Esophagus squamous epithelium (tissue), 5 donors: ENCODE measurements at places on chromosomes 5 and 9. TPM values are rescaled to one million over a fixed set of nuclear protein-coding genes. Genes with fewer than 3 reads are reported as not detected.

- no peak for DNase-seq
Observed at GRCh38 chr9:113624721-113625120, 161.2 kb downstream of the RGS3 start.

GRCh38 chr5:40687321-40687720 lies 7.6 kb downstream of the PTGER4 start:
- no peak for DNase-seq

The SPATA31A3 gene
- total RNA-seq, result not detected

DNA sequence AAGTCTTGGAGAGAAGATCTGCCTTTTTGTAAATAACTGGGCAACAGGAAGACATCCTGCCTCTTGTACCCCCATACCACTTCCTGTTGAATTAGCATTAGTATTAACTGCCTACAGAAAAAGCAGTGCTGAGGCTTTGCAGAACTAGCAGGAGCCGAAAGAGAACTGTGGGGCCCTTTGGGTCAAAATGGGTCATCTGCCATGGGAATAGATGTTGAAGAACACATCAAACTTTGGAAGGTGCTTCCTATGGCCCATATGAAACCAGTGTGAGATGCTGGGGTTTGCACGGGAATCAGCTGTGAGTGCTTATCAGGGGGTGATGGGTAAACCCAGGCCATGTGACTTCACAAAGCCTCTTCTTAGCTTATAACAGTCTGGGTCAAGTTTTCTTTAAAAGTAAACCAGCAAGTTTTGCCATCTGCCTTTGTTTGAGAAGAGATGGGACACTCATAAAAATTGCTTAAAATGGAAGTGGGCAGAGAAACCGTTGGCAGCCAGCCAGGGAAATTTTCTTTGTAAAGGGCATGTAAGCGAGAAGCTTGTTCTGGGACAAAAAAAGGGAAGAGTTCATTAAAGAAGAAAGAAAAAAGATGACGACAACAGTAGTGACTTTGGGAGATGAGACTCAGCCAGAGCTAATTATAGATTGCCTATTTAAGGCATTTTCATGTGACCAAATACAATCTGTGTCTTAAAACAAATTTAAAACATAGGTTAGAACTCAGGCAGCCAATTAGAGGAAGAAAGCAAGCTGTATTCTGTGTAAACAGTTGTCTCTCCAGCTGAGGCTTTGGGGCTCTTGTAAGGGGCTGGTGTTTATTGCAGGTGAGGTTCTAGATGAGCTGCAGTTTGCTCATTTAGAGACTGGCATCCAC lies 4.4 kb downstream of the SLC25A25 start:
- DNase-seq, result no peak

DNA sequence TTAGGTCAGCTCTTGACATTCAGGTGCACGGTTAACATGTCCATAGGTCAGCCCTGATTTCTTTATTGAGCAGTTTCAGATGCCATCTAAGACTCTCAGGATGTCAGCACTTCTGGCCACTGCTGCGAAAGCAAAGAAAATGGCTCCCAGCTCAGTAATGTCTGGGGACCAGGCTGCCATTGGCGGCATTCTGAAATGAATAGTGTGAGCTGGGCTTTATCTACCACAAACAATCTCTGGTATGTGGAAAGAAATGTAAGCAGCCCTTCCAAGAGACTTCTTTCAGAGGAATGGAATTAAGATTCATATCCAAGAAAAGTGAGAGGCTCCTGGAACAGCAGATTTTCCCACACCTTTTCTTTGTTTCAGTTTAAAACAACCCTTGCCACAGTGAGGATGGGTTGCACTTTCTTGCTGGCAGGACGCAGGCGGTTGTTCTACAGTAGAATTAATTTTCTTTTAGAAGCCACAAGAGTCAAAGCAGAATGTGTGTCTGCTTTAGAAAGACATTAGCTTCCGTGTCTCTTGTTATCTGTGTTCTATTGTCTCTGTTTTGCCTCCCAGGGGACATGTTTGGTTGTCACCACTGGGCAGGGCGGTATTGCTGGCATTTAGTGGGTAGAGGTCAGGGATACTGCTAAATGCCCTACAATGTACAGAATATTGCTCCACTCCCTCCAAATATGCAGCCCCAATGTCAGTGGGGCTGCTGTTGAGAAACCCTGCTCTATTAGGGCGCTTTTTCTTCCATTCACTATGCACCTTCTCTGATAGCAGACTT lies 149.9 kb upstream of the ANKH start:
- no peak for DNase-seq

- DNase-seq, result no peak
Observed at GRCh38 chr9:70061776-70062175, 18.1 kb downstream of the MAMDC2 start.

DNA sequence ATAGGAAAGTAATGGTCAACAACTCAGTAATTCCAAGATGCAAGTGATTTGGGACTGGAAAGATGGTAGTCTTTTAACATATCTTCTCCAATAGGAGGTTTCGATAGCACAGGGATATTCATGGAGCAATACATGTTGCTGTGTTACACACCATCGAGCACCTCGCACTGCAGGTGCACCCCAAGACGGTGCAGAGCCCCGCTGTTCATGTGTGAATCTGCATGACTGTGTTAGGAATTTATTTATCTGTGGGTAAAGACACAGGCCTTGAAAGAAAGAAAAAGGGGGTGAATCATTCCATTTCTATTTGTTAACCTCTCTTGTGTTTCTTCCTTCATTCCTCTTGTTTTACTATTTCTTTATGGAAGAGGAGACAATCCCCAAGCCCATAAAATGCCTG lies 217.1 kb downstream of the EBF1 start:
- DNase-seq, result no peak

DNA sequence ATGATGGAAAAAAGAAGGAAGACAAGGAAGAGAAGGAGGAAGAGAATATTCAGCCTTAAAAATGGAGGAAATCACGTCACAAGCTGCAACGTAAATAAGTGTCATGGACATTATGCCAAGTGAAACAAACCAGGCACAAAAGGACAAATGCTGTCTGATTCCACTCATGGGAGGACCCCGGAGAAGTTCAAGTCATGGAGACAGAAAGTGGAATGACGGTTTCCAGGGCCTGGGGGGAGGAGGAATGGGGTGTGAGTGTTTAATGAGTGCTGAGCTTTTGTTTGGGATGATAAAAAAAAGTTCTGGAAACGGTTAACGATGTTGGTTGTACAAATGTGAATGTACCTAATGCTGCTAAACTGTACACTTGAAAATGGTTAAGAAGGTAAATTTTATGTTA lies 439.5 kb downstream of the GADD45G start:
- no peak for DNase-seq

- DNase-seq, result no peak
Observed at GRCh38 chr5:10724781-10725507, 36.1 kb downstream of the DAP start.

The MIGA2 gene
- 31.0 TPM for total RNA-seq

The GFPT2 gene
- total RNA-seq, result not detected

The NR5A1 gene
- not detected for total RNA-seq

The LCN12 gene
- total RNA-seq, result not detected

DNA sequence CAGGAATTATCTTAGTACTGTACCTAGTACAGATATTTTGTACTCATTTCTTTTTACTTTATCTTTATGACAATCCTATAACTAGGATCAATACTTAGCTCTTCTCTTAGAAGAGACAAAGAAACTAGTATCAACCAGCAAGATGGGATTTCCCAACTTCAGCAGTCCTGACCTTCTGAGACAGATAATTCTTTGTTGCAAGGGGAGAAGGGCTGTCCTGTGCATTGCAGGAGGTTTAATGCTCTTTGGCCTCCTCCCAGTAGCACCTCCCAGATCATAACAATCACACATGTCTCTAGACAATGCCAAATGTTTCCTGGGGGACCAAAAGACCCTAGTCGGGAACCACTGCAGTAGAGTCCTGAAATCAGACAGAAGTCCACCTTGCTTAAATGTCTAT lies 424.3 kb upstream of the DMAC1 start:
- no peak for DNase-seq

The TPPP gene
- 1.7 TPM for total RNA-seq

GRCh38 chr5:164433106-164433870 lies 927.9 kb downstream of the MAT2B start:
- no peak for DNase-seq

- no peak for DNase-seq
Observed at GRCh38 chr5:149550268-149550583, 1.0 kb downstream of the CSNK1A1 start.

The PCDH1 gene
- 51.3 TPM for total RNA-seq

The TNFSF8 gene
- total RNA-seq, result 0.21 TPM

The JAKMIP2 gene
- total RNA-seq, result 0.09 TPM

- DNase-seq, result no peak
Observed at GRCh38 chr5:1173485-1174070, 27.8 kb upstream of the SLC6A19 start.

The GPX8 gene
- 8.7 TPM for total RNA-seq

The ATP10B gene
- total RNA-seq, result 10.3 TPM

The BHMT2 gene
- 6.8 TPM for total RNA-seq

- no peak for DNase-seq
Observed at GRCh38 chr5:78005021-78005785, 229.1 kb upstream of the TBCA start.

The ZNF883 gene
- 1.1 TPM for total RNA-seq

DNA sequence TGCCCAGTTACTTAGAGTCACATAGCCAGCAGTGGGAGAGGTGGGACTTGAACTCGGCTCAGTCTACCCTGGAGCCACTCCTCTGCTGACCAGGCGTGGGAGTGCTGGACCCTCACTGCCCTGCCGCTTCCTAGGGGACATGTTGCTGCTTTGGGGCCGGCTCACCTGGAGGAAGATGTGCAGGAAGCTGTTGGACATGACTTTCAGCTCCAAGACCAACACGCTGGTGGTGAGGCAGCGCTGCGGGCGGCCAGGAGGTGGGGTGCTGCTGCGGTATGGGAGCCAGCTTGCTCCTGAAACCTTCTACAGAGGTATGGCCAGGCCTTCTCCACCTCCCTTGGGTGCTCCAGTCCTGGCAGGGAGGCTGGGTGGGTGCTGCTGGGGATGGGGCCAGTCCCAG lies 3.4 kb upstream of the CACFD1 start:
- DNase-seq, result no peak

DNA sequence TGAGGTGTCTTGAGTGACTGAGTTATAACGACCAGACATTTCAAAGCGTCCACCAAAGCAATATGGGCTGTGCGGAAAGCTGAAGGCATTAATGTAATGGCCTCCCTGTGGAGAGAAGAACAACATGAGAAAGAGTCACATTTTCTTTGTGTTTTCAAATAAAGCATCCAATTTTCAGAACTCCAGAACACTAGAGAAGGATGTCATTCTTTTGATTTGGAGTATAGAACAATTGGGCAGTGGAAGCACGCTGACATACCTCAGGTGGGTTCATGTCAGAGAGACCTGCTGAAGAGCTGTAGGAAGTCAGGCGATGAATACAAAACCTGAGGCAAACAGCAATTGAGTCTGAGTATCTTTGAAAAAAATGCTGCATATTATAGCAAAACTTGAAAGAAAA lies 556.5 kb downstream of the GABRG2 start:
- DNase-seq, result no peak

The CBY3 gene
- not detected for total RNA-seq

DNA sequence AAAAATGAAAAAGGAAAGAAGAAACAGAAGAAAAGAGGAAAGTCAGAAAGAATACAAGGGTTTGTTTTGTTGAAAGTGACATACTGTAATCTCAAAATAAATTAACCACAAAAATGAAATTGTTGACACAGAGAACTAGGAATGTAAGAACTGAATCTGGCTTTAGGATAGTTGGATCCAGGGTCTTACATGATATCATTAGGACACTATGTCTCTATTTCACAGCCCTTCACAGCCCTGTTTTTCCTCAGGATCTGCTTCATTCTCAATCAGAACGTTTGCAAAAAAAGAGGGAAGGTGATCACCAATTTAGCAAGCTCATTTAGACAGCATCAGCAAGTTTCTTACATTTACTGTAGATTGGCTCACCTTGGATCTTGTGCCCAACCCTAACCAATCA lies 188.5 kb upstream of the NREP start:
- DNase-seq, result no peak

GRCh38 chr5:56303511-56303910 lies 70.4 kb upstream of the ANKRD55 start:
- DNase-seq, result no peak

DNA sequence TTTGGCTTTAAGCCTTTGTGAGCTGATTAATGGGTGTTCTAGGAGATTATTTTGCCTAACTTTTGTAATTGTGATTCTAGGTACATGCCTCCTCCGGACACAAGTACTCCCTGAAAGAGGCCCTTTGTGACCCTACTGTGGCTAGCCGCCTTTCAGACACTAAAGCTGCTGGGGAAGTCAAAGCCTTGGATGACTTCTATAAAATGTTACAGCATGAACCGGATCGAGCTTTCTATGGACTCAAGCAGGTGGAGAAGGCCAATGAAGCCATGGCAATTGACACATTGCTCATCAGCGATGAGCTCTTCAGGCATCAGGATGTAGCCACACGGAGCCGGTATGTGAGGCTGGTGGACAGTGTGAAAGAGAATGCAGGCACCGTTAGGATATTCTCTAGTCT lies 13.6 kb downstream of the ITGA1 start:
- no peak for DNase-seq

- no peak for DNase-seq
Observed at GRCh38 chr5:126868338-126869004, 91.5 kb downstream of the LMNB1 start.

DNA sequence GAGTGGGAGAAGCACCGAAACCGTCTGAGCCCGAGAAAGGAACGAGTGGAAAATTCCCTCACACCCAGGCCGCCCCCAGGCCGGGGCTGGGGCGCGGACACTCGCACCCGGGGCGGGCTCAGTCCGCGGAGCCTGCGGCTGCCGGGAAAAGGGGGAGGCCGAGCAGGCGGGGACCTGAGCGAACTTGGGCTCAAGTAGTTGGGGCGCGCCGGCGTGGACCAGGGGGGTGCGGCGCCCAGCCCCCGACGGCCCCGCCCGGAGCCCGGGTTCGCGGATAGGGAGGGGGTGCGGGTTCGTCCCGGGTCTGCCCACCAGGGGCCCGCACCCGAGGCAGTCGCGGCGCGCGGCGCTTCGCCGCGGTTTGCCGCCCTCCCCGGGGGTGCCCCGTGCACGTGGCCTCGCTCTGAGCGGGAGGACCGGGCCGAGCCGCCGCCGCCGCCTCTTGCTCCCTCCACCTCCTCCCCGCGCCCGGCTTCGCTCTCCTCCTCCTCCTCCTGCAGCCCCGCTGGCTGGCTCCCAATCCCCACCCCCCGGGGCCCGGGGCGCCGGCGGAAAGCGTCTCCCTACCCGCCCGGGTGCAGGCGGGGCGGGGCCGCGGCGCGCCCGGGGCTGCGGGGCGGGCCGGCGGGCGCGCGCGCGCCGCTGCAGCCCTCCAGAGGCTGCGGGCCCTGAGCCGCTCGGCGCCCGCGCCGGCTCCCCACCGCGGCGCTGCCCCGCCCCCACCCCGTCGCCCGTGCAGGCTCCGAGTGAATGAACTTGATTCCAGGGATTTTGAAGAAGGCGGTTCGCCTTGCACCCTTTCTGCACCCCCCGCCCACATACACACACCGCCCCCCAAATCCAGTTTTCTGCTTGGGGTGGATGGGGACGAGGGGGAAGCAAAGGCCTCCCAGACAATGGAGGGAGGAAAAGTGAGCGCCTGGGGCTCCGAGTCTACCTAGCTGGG lies 1.3 kb upstream of the NFIB start:
- DNase-seq, result no peak

- DNase-seq, result no peak
Observed at GRCh38 chr5:89071941-89072331, 189.0 kb upstream of the MEF2C start.
